ENCODE measurements at places on chromosomes 13 and 19.

- DNase-seq = no peak
These were observed 351.3 kb upstream of the TMTC4 start for GRCh38 chr13:101025925-101026324.

DNA sequence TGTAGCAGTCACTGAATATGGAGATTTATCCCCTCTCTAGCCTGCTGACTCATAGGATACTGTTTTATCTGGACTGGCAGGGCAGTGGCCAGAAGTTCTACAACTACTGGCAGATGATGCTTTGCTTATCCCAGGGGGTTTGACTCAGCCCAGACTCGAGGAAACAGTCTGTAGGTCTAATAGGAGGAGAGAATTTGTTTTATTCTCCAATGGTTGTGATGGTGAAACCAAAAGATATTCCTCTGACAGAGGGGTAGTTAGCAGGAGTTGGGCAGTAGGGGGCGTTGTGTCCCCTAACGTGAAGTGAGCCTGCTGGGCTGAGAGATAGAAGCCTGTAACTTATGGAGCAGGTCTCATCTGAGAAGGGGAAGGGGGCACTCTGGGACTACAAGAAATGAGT is 74.9 kb downstream of the WTIP start:
- no peak for DNase-seq

- no peak for DNase-seq
These were observed 312 bp downstream of the GSK3A start for GRCh38 chr19:42242069-42242511.

DNA sequence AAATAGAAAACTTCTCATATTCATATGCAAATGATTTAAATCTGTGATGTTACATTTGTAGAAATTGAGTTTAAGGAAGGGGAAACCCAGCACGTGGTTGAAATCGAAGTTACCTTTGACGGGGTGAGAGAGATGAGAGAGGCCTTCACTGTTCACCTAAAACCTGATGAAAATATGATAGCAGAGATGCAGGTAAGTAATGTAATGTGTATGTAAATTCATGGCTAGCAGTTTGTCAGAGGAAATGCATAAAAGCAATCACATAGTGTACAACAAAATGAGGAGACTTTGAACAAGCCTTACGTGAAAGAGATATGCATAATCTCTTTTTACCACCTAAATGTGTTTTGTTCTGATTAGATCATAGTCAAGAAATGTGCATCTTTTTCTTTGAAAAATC is 134.6 kb downstream of the STOML3 start:
- no peak for DNase-seq

DNA sequence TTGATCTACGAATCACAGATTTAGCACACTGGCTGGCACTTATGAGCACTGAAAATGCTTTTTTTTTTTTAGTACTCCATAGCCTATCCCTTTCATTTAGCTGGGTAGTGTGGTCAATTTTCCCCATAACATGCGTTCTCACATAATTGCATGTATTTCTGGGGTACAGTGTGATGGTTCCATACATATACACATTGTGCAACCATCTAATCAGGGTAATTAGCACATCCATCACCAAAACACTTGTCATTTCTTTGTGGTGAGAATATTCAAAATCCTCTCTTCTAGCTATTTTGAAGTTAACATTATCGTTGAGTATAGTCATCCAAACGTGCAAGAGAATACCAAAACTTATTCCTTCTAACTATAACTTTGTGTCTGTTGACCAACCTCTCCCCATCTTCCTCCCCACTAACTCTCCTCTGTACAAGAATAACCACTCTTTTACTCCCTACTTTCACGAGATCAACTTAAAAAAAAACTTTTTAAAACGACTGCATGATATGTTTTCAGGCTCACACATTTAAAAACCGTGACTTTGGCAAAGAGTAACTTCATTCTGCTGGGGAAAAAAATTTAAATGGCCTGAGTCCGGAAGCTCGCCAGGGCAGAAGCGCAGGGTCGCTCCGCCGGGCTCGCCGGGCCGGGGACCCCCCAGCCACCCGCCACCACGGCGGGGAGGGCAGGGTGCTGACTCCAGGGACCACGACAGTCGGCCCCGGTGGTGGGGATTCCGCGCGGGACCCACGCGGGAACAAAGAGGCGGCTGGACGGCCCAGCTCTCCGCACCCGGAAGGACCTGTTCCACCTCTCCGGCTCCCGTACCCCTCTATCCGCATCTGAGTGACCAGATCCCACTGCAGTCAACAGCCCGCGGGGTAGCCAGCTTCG is 868 bp upstream of the UBAC2 start:
- DNase-seq = no peak

- no peak for DNase-seq
These were observed 76.0 kb downstream of the TEX29 start for GRCh38 chr13:111396457-111396856.

GRCh38 chr13:94198681-94199080 is 280.8 kb downstream of the DCT start:
- no peak for DNase-seq

DNA sequence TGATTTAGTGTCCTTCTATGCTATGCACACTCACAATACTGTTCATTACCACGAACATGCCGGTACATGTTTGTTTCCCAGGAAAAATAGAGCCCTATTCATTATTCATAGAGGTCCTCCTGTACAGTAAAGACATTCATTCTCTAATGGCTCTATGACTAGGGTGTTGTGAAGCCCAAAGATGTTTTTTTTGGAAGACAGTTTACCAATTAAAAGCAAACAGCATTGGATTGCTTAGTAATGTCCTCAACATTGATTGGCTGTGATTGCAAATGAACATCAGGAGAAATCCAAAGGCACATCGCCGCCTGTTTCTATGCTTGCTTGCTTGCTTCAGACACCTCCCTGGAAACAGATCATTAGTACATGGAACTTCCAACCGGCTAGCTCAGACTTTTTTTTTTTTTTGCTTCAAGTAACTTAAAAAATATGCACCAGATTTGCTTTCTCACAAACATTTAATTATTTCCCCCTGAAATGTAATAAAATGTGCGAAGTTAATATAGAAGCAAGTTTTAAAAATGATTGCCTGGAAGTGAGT is 8.8 kb upstream of the GPC6 start:
- DNase-seq = no peak

DNA sequence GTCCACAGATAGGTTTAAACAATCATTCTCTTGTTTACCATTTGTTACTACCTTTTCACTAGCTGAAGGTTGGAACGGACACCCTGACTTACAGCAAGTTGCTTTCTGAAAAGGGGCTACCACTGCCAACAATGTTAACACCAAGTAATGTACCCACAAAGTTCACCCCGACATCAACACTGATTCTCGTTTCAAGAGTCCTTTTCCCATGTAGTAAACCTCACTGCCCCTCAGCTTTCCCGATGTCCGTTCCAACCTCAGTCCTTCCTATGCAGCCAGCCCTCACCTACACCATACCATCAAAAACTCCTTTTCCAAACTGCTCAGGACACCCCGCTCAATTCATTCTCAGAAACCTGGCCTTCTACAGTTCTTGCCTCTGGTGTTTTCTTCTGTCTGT is 29.0 kb downstream of the PEG3 start:
- no peak for DNase-seq

DNA sequence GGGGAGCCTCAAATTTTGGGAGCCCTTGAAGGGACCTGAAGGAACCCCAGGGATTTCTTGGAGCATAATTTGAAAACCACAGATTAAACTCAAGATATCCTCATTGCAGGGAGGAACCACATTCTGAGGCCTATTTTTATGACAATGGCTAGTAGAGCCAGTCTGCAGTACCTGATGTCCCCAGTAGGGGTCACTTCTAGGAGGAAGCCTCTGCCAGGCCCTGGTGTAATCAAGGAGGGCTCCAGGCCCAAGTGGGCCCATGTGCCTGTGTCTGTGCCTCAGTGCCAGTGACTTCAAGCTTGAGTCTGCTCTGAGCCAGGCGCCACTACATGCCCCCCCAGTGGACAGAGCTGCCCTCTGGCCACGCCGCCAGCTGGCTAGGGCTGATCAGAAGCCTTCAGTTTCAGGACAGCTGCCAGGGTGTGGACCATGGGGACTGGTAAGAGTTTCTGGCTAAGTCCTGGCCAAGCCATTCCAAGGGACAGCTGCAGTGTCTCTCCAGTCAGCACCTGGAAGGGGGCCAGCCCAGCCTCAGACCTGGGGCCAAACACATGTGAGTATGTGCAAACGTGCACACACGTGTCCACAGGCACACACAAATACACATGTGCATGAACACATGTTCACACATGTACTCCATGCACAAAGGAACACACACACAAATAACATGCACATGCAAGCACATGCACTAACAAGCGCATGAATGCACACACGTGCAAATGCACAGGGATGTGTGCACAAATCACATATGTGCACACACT is 20.5 kb upstream of the SLC7A10 start:
- DNase-seq = no peak

- no peak for DNase-seq
These were observed 498.6 kb downstream of the FGF9 start for GRCh38 chr13:22169473-22169872.

DNA sequence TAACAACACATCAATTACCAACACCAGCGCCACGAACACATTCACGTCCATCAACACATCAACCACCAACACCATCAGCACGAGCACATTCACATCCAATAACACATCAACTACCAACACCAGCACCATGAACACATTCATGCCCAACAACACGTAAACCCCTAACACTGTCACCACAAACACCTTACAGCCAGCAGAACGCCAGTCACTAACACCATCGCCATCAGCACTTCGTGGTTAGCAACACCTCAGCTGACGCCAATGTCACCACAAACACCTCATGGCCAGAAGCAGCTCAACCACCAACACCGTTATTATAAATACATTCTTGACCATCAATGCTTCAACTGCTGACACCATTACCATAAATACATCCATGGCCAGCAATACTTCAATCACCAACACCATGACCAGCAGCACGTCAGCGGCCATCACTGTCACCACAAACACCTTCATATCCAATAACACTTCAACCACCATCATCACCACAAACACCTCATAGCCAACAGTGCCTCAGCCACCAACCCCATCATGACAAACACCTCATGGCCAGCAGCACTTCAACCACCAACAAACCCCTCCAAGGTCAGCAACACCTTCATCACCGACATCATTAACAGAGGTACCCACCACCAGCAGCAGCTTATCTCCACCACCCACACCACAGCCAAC is 9.4 kb downstream of the FCER2 start:
- DNase-seq = no peak

DNA sequence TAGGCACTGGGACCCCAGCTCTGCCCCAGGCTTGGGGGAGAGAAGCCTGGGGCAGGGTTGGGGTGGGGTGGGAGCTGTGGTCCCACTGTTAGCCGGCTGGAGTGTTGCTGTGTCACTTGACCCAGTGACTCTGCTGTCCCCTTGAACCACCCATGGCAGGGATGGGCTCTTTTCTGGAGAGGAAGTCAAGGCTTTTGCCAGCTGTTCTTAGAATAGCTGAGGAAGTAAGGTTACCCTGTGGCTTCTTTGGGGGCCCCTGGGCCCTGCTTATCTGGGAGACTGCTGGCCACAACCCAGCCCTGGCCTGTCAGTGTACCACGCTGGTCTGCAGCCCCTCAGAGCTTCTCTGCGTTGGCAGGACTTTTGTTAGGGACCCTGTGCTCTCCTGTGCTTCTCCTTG is 9.1 kb downstream of the PNPLA6 start:
- no peak for DNase-seq

- DNase-seq = no peak
These were observed 102.7 kb downstream of the SIPA1L3 start for GRCh38 chr19:38009650-38010242.

- DNase-seq = no peak
These were observed 22.7 kb downstream of the HPN start for GRCh38 chr19:35063940-35064818.

GRCh38 chr19:306151-306900 is 15.1 kb upstream of the PLPP2 start:
- no peak for DNase-seq

DNA sequence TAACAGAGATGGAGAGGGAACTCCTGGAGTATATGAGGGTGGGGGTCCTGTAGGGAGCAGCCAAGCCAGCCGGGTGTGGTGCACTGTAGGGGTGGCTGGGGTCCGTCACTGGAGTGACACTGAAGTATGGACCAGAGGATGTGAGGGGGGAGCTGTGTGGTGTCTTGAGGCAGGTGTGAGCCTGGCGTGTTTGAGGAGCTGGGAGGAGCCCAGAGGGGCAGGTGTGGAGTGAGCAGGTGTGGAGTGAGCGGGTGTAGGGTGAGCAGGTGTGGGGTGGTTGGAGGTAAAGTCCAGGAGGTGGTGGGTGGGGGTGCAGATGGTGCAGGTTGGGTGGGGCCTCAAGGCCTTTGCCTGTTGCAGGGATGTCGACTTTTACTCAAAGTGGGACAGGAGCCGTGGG is 5.9 kb downstream of the B3GNT8 start:
- peak; percentile 86 for DNase-seq

DNA sequence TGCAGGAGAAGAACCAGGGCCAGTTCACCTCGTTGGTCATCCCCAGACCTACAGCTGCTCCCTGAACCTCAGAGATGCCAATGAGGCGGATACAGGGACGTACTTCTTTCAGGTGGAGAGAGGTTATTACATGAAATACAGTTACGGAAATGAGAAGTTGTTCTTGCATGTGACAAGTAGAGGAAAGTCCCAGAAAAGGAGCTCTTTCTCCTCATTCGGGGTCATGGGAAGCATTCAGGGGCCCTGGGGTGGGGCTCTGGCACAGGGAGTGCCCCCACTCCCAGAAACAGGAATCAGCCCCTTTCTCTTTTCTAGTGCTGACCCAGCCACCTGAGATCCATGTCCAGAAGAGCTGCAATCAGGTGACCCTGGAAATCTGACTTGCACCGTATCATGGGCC is 4.5 kb upstream of the SIGLEC9 start:
- no peak for DNase-seq

DNA sequence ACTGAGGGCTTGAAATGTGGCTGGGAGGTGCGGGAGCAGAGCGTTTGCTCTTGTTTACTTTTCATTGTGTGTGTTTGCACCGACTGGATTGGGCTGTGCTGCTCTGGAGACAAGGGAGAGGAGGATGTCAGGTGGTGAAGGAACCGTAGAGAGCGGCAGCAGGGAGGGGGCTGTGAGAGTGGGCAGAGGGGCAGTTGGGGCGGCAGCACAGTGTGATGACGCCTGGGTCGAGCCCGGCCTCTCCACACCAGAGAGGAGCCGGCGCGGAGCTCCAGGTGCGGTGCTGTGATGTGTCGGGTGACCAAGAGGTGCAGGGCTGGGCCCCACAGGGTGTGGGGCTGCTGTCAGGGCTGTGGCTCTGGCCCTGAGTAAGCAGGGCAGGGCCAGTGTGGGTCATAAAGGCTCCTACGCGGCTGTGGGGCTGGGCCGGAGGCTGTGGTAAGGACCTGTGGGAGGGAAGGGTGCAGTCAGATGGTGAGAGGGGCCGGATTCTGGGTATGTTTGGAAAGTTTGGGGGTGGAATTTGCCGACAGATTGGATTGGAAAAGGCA is 10.5 kb downstream of the NAXD start:
- DNase-seq = no peak

- DNase-seq = no peak
These were observed 72.6 kb downstream of the NBEA start for GRCh38 chr13:35014606-35015213.

GRCh38 chr13:35818633-35819067 is 312.5 kb downstream of the DCLK1 start:
- no peak for DNase-seq
